ENCODE measurements at places on chromosomes 2 and 18.

DNA sequence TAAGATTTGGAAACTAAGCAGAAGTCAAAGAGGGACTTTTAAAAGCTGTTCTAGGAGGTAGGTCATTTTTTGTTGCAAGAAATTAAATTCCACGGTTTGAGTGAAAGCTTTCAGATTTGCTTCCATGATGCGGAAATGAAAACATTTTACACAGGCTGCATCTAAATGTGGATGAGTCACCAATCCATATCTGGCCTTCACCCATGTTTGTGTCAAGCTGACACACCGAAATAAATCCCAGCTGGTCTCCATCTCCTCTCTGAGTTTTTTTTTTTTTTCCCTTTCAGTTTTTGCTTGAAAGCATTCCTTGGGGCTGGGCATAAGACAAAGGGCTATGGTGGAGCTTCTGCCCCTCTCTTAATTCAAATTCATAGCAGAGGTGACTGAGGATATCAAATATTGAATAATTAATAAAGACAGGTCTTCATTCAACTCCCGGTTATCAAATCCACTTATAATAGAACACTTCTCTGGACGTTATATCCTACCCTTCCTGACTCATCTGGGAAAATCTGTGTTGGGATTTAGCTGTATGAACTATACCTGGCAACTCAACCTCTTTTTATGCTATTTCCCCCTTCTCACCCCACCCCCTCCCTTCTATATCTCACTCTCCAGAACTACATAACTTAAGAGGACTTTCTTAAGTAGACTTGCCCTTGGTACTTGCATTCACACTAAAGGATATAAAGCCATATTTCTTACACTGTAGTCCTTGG lies 558.3 kb upstream of the GCFC2 start:
- no peak for DNase-seq

- no peak for DNase-seq
Measured at GRCh38 chr2:128514555-128514955, 195.9 kb upstream of the HS6ST1 start.

- DNase-seq = no peak
Measured at GRCh38 chr2:190938771-190939335, 58.2 kb downstream of the GLS start.

DNA sequence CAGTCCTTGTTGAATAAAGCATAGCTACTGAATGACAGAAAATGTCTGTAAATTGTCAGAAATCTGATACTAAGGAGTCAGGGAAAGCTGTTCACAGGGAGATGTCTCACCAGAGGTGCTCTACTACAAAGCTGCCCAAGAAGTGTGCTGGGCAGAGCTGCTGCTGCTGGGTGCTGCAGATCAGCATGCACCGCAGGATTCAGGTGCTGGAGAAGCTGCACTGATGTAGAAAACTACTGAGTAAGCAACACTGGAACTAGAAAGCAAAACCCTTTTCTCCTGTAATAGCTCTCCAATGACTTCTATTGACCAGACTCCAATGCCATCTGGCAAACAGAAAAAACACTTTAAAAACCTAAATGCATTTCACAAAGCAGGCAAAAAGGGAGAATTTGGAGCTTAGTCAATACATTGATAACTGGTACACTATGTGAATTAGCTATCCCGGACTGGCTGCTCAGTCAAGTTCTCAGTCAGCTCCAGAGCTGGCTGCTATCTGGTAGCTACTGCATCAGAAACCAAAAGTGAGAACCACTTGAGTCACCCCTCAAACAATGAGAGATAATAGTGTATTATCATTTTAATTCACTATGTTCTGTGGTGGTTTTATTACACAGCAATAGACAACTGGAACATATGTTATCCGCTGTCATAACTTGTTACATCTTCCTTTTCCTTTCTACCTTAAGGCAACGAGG lies 493.1 kb downstream of the CPS1 start:
- DNase-seq = no peak

DNA sequence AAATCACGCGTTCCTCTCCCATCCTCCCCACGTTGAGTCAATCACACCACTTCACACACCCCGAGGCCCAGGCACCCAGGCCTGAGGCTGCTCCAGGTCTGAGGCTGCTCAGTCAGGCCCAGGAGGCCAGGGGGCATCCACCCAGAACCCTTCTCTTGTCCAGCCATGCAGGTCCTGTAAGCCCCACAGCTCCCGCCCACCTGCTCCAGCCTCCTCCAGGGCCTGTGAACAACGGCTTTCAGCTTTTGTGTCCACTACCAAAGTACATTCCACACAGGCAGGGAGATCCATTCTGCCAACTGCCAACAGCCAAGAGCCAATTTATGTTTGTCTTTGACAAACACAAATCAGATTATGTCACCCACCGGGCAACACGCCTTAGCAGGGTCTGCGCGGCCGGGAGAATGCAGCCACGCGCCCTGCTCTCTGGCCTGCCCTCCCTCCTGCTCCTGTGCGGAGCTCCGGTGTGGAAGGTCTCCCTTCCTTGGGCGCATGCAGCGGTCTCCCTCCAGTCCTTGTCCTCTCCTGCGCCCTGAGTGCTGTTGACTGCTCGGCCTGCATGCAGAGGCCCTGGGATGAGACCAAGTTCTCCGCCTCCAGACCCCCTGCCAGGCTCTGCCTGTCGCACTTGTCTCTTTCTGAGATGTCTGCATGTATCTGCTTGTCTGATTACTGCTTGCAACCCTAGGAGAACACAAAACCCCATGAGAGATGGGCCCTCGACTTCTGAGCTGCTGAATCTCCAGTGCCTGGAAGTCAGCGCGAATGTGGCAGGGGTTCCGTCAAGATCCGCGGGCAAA lies 146.6 kb downstream of the ZNF516 start:
- DNase-seq = no peak

DNA sequence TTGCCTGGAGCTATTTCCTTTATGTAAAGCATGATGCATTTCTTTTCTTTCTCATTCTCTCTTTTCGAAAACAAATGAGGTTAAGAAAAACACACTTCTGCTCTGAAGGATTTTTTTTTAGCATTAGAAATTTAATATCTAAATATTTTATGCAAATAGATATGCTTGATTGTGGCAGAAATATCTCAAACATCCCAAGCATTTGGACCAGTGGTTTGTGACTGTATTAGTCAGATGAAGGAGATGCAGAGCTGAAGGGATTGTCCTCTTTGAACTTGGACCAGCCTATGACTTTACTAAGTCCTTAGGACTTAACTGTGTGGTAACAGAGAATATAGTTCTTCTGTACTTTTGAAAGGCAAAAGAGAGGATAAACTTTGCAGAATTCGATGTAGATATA lies 335.9 kb upstream of the NT5C1B start:
- DNase-seq = no peak

DNA sequence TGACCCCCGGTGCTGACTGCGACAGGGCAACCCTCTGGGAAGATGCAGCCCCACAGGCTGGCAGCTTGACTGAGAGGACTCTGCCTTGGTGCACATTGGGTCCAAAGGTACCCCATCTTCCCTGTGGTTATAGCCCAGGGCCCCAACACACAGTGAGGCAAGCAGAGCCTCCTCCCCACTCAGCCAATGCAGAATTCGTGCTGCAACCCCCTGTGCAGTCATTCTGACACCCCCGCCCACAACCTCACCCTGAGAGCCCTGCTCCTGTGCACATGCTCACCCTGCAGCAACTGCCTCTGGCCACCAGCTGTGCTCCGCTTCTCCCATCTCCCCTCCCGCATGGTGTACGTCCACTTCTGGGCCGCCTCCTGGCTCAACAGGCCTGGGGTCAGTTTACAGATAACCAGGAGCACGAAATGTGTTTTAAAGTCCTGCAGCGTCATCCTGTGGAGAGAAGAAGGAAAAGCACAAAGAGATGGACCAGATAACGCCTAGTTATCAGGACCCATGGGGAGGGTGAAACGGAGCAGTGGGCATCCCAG lies 24.4 kb downstream of the CAPN14 start:
- no peak for DNase-seq

GRCh38 chr18:44325903-44326635 lies 354.6 kb upstream of the SETBP1 start:
- no peak for DNase-seq

DNA sequence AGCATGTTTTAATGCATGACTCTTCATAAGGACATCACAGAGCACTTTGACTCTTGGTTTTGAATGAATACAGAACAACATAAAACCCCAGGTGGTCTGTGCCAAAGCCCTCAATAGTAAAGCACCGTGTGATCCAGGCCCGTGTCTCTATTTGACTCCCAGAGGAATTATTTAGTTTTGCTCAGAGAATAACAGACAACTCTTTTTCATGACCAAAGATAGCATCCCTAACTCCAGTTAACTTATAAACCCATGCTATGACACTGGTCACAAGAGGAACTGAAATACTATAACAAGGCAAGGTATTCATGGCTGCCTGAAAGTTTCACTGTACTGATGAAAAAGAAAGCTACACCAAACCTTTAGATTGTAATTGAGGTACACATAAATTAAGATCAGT lies 128.4 kb downstream of the IKZF2 start:
- DNase-seq = no peak

DNA sequence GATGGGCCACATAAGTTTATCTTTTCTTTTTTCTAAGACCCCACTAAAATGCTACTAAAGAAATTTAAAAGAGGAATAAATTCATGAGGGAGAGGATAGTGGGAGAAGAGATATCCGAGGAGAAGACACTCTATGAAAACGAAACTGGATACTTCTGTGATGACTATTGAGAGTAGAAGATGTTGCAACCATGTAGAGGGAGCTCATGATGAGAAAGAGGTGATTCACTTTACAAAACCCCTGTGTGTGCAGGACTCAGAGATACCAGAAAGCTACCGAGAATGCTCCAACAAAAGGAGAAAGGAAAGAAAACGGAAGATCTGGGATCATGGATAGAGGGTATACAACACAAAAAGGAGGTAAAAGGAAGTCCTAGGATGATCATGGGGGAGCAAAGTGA lies 34.9 kb downstream of the SLC38A11 start:
- no peak for DNase-seq

DNA sequence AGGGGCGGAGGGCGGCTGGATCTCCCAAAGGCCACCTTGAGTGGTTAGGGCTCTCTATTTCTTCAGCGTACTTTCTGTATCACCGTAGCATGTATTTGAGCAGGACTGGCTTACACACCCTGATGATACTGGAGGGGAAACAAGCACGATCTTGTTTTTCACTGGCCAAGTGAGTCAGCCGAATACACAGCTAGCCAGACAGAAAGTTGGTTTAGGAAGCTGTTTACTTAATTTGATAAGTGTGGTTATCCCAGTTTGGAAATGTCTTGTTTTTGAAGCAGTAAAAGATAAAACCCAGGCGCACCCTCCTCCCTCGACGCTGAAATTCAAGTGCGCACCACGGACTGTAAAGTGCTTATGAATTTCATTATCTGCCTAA lies 582 bp downstream of the RIOK3 start:
- DNase-seq = peak; percentile 3

DNA sequence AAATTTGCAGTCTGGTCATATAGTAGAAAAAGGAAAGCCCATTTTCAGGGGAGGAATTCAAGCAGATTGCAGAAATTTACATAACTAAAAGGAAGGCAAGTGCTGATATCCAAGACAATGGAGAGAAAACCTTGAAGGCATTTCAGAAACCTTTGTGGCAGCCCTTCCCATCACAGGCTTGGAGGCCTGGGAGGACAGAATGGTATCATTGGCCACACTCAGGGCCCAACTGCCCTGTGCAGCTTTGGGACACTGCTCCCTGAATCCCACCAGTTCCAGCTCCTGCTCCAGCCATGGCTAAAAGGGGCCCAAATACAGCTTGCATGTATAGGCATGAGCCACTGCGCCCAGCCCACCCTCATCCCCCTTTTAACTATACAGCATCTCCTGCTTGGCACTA lies 81.1 kb upstream of the NYAP2 start:
- DNase-seq = no peak

DNA sequence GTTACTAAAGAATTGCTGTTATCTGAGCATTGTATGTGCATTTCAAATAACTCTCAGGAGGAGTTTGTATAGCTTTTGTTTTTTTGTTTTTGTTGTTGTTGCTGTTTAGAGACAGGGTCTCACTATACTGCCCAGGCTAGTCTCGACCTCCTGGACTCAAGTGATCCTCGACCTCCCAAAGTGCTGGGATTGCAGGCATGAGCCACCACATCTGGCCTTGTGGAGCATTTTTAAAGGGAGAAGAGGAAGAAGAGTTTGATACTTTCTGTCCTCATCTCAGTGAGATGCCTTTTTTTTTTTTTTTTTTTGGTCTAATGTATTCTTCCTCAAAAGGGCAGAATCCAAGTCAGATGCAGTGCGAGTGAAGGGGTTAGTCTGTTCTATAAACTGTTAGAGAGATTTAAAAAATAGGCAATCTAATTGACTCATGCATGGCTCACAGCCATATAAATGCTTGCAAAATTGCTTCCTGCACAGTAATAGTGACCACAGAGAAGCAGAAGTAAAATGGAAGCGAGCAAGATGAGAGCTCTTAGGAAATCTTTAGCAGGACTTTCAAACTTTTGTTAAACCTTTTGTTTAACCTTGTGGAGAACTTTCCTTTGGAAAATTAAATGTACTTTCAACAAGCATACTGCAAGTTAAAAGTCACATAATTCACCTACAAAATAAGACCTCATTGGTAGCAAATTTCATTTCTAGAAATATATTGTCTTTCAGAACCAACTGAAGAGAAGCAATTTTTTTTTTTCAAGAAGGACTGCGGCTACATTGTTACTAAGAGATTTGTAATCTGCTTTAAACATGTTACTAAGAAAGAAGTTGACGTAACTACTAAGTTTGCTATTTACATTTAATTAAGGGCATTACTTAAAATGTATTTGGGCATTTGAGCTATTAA lies 52.3 kb upstream of the ROCK1 start:
- DNase-seq = no peak

- DNase-seq = no peak
Measured at GRCh38 chr18:57436965-57437333, 1.8 kb downstream of the ONECUT2 start.

GRCh38 chr2:10365412-10365811 lies 62.7 kb downstream of the HPCAL1 start:
- no peak for DNase-seq

DNA sequence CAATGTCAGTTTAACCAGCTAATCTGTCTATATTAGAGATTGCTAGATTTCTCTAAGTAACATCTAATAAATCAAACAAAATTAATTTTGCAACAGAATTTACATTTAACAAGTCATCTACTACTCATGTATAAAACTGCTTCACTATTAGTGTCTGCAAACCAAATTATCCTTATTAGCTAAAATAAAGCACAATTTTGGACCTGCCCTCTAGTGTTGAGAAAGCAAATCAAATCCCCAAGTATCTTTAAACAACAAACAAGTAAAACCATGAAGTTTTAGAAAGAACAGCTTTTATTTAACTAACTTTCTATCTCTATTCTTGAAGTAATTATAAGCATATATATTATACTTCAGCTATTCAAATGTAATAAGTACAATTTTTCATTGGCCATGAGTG lies 113.1 kb upstream of the SP3 start:
- DNase-seq = no peak
